Stimulated activated CD8-positive, alpha-beta memory T cell treated with anti-CD3 and anti-CD28 coated beads, Interleukin-7, amount 100 ng/mL, for 1 hour (primary cell): ENCODE measurements at places on chromosomes 6 and 20.

DNA sequence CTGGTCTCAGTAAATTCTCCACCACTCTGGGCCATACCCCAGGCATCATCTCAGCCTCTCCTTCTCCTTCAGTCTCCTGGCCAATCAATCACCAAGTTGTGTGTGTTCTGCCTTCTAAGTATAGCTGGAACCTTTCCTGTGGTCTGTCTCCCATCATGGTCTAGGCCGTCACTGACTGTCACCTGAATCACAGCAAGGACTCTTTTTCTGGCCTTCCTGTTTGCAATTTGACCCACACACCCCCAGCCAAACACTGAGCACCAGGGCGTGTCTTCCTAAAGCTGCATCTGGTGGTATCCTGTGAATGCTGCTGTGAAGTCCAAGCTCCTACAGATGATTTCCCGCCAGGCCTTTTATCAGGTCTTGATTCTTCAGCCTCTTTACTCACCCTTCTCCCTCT lies 52.6 kb upstream of the PRELID3B start:
- no peak for DNase-seq

- DNase-seq, result no peak
Measured at GRCh38 chr6:39830444-39830843, 38.3 kb downstream of the DAAM2 start.

DNA sequence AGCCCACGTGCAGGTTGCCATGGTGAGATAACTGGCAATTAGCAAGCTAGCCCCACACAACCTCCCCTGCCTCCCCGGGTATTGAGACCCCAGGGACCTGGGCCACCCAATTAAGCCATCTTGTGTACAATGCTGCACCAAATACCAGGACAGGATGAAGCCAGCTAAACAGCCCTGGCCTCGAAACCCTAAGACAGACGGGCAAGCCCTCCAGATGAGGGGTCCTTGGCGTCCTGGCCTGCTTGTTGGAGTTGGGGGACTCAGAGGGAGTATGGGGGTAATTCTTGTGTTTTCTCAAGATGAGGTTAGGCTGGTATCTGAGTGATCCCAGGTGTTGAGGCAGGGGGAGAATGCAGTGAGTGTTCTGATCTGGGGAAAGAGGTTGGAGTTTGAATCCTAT lies 8.8 kb upstream of the MAPRE1 start:
- no peak for DNase-seq

DNA sequence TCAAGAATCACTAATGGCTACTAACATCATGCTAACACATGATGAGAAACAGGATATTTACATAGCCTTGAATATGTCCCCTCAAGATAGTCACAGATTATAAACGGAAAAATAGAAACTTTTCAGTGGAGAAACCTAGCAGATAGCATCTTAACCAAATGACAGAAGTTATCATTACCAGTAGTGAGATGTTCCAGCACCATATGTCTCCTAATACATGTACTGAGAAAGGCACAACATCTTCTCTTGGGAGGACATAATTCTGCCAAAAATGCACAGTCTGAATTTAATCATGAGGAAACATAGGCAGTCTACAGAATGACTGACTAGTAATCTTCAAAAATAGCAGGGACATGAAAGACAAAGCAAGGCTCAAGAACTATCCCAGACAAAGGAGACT lies 19.9 kb upstream of the PRIM2 start:
- DNase-seq, result no peak

- no peak for DNase-seq
Measured at GRCh38 chr20:15774926-15775325, 798.3 kb downstream of the KIF16B start.

GRCh38 chr20:45863543-45864470 lies 6.4 kb downstream of the ZSWIM3 start:
- DNase-seq, result no peak
